ENCODE measurements at places on chromosomes 4 and X.
A peak's percentile ranks its signal among the peaks of the same experiment; 100 is the strongest.

DNA sequence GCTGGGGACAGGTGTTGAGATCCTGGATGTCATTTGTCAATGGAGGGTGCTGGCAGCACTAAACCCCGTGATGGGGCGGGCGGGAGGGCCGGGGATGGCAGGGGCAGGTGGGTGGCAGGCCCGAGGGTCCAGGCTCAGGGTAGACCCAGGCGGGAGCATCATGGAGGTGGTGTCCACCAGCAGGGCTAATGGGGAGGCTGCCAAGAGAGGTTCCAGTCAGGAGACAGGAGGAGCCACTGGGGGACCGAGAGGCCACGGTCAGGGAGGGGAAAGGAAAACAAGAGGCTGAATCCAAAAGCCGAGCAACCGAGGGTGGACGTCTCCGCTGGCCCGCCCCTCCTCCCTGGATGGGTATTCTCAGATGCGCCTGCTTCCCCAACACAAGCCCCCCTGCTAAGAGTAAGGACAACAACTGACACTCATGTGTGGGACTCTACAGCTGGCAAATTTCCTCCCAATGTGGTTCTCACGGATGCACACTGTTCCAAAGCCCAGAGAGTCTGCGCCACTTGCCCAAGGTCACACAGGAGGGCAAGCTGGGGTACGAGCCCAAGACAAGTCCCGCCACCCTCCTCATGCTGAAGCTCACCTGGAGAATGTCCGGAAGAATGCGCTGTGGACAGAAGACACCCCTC, 132.0 kb downstream of the CPZ start:
- no peak for DNase-seq

- DNase-seq, result no peak
Measured at GRCh38 chr4:36779601-36780000, 464.9 kb upstream of the NWD2 start.

DNA sequence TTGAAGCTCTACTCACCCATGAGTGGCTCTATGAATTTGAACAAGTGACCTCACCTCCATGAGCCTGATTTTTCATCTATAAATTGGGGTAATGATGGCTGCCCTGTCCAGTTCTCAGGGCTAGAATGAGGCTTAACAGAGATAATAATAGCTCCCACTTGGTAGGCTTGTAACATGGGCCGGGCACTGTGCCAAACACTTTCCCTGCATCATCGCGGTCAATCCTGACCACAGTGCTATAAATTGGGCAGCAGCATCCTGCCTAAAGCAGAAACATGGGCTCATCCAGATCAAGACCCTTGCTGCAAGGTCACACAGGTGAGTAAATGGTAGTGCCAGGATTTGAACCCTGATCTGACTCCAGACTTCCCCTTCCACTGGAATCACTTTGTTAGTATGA, 12.8 kb downstream of the APLN start:
- peak; percentile 25 for DNase-seq

GRCh38 chrX:24260842-24261550, 52.9 kb downstream of the SUPT20HL2 start:
- no peak for DNase-seq

DNA sequence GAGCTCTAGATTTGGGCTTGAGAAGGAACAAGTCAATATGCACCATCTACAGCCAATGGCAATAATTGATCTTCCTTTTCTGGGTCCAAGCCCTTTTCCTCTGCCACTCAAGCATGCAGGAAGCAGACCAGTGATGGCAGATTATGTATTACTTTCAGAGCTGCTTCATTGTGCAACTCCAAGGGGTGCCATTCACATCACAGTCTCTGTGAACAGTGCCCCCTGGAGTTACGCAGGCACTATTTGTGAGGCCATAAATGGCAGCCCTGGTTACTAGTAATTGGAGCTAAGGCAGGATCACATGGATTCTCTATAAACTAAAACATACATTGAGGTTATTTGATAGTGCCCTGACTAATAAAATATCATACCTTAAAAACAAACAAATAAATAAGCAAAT, 313.4 kb upstream of the SLC7A11 start:
- peak; percentile 9 for DNase-seq

GRCh38 chrX:130179579-130180215, 7.9 kb downstream of the RAB33A start:
- no peak for DNase-seq

DNA sequence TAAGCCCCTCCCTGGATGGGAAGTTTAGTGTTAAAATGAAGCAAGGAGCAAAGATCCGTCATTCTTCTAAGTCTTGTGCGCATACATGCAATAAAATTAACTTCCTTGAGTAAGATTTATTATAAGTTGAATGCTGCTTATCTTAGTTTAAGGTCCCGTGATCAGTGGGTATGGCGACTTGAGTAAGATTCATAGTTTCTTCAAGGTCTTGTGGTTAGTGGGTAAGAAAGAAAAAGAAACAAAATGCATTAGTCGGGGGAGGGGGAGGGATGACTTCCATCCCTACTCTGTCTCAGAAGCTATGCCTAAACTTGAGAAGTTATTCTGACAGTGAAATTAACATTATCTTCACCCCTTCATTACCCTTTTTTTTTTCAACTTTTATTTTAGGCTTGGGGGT, 127.3 kb upstream of the MAGEB16 start:
- no peak for DNase-seq

DNA sequence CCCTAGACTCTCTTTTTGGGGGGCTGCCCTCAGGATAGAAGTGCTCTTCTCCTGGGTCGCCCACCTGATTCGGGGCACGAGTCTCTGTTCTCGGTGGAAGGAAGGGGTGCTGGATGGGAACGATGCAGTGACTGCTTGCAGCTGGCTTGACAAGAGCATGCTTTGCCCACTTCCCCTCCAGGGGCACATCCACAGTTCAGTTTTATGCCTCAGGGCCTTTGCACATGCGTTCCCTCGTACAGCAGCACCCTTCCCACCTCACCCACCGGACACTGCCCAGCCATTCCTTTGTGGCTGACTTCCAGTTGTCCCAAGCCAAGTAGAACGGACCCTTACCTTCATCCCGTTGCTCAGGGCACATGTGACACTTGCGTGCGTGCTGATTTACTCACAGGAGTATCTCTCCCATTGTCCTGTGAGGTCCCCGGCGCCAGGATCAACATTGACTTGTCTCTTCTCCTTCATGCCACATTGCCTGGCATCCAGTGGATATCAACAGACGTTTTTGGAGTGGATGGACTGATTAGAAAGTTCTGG, 60.0 kb downstream of the C4orf50 start:
- DNase-seq, result no peak

- no peak for DNase-seq
Measured at GRCh38 chr4:61923179-61923578, 723.1 kb downstream of the ADGRL3 start.

GRCh38 chrX:77076896-77077295, 370.3 kb upstream of the FGF16 start:
- no peak for DNase-seq

DNA sequence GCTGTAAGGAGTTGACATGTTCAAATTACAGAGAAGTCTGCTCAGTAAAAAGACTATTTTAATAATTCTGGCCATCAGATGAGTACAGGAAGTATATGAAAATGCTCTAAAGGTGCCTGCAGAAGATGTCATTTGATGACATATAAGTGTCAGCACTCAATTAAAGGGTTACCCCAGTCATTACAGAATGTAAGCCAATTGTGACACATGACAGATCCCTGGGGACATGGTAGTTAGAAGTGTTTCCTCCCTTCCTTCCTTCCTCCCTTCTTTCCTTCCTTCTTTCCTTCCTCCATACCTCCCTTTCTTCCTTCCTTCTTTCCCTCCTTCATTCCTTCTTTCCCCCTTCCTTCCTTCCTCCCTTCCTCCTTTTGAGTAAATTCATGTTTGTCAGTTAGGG, 453.0 kb downstream of the RAPGEF2 start:
- no peak for DNase-seq

DNA sequence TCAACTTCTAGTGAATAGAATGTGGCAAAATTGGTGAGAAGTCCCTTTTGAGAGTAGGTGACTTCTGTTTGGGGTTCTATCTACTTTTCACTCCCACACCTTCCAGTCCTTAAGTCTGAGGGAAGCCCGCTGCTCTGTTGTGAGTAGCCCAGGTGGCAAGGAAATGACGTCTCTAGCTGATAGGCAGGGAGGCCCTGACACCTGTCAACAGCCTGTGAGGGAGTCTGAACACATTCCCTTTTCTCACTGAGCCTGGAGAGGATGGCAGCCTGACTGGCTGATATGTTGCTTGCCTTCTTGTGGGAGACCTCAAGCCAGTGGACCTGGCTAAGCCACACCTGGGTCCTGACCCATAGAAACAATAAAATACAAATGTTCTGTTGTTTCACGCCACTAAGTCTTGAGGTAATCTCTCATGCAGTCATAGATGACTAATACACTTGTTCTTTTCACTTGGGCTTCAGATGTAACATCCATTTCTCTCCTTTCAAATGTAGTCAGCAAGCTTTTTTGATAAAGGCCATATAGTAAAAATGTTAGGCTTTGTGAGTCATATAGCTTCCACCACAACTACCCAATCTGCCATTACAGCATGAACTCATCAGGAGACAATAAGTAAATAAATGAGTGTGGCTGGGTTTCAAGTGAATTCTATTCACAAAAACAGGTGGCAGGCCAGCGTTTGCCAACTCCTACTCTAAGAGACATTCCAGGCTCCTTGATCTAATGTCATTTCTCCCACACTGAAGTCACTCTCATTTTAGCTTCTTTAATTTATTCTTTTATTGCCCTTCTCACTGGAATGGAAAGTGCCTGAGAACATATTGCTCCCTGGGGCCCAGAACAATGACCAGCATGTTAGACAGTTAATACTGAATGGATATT, 265.1 kb upstream of the MAD2L1 start:
- DNase-seq, result no peak

- DNase-seq, result no peak
Measured at GRCh38 chr4:113223001-113223400, 173.5 kb downstream of the ANK2 start.

DNA sequence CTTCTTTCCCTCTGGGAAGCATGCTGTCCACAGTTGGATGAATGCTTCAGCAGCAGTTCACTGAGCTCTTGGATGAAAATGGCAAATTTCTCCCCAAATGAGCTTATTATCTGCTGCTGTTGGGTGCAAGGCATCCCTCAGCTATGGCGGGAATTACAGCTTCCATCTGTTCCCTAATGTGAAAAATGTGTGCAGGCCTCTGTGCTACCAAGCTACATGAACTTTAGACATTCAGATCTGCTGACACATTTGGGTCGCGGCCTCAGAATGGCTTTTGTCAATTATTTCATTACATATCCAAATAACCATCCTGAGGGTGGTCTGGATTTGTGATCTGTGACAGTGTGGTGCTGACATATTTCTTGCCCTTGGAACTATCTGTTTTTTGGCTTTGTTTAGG, 119.5 kb upstream of the SCML1 start:
- DNase-seq, result no peak

DNA sequence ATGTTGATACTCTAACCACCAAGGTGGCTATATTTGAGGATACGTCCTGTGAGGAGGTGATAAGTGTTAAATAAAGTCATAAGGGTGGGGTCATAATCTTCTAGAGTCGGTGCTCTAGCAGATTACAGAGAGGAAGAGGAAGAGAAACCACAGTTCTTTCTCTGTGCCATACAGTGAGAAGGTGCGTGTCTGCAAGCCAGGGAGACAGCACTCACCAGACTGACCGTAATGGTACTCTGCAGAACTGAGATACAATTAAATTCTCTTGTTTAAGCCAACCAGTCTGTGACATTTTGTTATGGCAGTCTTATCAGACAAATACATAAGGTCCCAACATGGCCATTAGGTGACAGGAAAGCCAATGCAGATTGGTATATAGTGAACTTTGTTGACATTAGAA, 480.9 kb upstream of the IGFBP7 start:
- DNase-seq, result no peak

- no peak for DNase-seq
Measured at GRCh38 chr4:123520325-123520724, 123.7 kb downstream of the SPRY1 start.

DNA sequence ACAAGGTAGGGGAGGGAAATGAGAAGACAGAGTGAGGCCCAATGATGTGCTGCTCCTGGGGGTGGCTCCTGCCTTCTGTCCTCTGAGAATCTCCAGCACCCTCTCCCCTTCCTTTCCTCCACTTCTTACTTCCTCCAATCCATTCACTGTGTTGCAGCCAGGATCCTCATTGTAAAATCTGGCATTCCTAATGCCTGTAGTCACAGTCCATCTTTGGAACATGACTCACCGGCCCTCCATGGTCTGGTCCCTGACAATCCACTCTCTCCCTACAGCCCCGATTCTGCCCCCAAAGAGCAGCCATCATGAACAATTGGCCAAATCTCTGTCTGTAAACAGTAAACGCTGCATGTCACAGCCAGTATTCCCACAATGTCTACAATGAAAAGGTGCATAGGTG, 72.9 kb downstream of the CLNK start:
- DNase-seq, result peak; percentile 77

- DNase-seq, result no peak
Measured at GRCh38 chrX:27889878-27890277, 82.1 kb downstream of the MAGEB10 start.

DNA sequence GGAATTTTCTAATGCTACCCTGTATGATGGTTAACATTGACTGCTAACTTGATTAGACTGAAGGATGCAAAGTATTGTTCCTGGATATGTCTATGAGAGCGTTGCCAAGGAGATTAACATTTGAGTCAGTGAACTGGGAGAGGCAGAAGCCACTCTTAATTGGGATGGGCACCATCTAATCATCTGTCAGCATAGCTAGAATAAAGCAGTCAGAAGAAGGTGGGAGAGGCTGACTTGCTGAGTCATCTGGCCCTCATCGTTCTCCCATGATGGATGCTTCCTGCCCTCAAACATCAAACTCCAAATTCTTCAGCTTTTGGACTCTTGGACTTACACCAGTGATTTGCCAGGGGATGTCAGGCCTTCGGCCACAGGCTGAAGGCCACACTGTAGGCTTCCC, 878.5 kb downstream of the PCDH7 start:
- DNase-seq, result no peak

DNA sequence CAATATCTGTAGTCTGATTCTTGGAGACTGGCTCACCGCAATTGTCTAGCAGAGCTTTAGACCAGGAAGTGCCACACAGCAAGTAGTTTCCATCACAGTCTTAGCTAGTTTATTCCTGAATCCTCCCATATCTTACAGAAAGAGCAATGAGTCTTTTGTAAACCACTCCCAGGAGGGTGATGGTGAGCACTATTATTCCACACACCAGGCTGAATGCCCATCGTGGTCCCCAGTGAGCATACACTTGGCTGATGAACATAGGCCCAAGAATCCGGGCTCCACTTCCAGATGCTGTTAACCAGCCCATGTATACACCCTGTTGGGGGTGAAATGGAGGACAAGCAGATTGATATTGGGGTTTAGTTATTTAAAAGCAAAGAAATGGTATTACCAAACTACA, 39.8 kb downstream of the PLK4 start:
- DNase-seq, result no peak

- peak; percentile 36 for DNase-seq
Measured at GRCh38 chrX:135477576-135477975, 42.9 kb upstream of the INTS6L start.

All from HCEC 1CT (cell line).